Activated naive CD8-positive, alpha-beta T cell treated with anti-CD3 and anti-CD28 coated beads, Interleukin-2, amount 10 ng/mL, durations not matched to agents 7 days and 5 days (primary cell): ENCODE measurements at places on chromosomes 5 and 9. TPM values are rescaled to one million over a fixed set of nuclear protein-coding genes. Genes with fewer than 3 reads are reported as not detected.

DNA sequence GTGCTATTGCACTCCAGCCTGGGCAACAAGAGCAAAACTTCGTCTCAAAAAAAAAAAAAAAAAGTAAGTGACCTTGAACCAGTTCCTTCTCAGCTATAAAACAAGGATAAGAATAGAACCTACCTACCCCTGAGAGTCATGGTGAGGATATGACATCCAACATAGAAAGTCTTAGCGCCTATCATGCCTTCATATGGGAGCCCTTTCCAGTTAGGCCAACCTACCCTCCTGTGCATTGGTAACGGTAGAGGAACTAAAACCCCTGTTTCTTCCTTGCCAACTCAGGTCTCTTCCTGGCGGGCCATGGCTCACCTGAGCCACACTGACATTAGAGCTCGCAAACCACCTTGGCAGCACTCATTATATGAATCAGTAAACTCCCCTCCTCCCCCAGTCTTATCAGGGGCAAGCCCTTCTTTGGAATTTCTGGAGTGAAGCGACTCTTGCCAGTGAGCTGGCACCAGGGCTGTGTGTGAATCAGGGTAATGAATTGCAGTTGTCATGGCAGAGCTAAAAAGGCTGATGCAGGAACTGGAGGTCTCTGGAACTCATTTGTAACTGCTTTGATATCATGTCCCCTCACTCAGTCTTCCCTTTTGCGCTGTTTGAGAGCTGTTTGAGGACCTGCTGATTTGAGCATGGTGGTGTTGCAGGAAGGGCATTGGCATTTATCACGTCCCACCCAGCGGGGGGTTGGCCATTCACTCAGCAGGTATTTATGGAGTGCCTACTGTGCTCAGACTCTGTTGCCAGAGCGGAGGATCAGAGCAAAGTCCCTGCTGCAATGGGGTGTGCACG lies 10.3 kb downstream of the WWC1 start:
- DNase-seq = no peak

DNA sequence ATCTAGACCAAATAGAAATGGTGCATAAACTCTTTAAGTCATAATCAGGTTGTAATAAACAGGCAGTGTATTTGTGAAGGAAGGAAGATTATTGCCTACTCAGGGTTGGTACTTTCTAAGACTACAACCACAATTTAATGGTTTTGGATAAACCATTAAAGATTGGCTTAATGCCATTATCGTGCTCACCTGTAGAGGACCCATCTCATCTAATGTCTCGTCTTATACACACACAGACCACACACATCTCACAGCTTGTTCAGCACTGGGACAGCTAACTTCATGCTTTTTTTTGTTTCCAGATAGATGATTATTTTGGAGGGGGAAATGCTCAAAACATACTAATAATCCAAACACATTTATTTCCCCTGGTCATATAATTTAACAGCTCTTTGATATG lies 175.7 kb upstream of the SLC12A2 start:
- no peak for DNase-seq

- no peak for DNase-seq
These were observed 235.4 kb upstream of the RIOK2 start for GRCh38 chr5:97418462-97418861.

GRCh38 chr5:124102486-124102885 lies 590.5 kb downstream of the CSNK1G3 start:
- DNase-seq = no peak

GRCh38 chr5:86909418-86910295 lies 291.9 kb downstream of the COX7C start:
- DNase-seq = no peak

DNA sequence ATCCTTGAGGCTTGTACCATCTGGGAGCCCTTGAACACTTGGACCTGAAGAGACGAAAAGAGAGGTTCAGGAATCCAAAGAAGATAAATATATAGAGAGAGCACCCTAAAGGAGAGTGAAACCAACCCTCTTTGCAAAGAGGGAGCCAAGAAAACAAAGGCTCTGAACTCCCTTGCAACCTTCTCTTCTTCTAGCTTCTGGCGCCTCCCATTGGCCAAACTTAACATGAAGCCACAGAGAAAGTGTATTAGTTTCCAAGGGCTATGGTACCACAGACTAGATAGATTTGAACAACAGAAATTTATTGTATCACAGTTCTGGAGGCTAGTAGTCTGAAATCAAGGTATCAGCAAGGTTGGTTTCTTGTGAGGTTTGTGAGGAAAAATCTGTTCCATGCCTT lies 175.1 kb downstream of the HCN1 start:
- no peak for DNase-seq

- no peak for DNase-seq
These were observed 16.4 kb downstream of the SLCO4C1 start for GRCh38 chr5:102279711-102280110.

DNA sequence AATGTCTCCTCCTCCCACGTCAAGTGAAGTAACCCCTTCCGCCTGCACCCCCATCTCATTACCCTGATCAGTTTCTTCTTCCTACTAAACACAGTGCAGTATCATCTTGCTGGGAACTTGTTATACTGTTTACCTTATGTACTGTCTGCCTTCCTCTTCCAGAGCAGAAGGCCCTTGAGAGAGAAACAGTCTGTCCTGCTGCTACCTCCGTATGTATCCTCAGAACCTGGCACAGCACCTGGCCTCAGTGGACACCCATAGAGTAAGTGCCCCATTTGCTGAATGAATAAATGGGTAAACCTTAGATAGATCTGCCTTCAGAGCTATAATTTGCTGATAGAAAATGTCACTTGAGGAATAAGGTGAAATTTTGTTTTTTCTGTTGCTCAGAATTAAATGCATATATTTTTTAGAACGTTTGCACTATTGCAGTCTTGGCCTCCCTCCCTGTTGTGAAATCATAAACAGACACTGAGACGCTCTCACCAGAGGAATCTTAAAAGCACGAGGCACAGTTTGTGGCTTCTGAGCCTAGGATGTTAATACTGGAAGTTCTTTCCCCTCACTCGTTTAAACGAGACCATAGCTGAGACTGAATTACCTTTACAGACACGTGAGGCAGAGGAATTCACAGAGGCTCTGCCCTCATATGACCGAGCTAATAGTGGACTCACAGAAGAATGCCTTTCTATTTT lies 223.1 kb upstream of the DAP start:
- DNase-seq = no peak

DNA sequence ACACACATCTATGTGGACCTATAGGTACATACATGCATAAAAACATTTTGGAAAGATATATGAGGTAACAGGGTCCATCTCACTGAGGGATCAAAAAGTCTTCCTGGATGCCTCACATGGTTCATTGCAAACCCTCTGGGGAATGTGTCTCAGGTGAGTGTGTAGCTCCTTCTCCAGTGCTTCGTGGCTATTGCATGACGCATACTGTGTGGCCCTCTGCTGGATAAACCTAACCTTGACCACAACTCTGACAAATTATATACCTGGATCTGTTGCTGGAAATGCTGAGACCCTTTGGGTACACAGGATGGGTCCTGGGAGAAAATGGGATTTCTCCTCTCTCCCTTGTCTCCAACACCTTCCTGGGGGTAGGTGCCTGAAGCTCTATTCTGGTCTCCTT lies 91.9 kb downstream of the JAKMIP2 start:
- DNase-seq = no peak

The C9orf50 gene
- not detected for total RNA-seq

The GABRA1 gene
- not detected for total RNA-seq

The OBP2B gene
- total RNA-seq = not detected

The ADRB2 gene
- total RNA-seq = 6.3 TPM
